Cortex of kidney (tissue), 1 donor: ENCODE measurements at places on chromosomes 1 and 21.

- no peak for DNase-seq
Observed at GRCh38 chr1:92583821-92584760, 97.4 kb upstream of the GFI1 start.

DNA sequence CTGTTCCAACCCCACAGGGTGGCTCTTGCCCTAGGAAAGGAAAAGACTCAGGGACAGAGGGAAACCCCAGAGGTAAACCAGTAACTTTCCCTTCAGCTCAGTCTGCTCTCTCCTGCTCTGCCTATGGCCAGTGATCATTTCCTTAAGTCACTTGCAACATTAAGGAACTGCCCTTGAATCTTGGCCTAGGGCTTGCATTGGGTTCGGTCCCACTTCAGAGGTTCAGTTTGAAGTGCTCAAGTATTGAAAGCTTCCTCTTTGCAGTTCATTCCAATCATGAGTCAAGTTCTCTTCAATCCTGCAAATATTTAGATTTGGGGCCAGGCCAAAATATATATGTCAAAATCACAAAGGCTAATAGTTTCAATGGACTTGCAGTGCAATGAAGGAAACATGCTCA is 97.7 kb upstream of the IRF2BP2 start:
- DNase-seq, result no peak

- DNase-seq, result no peak
Observed at GRCh38 chr1:58543260-58543659, 3.3 kb downstream of the OMA1 start.

GRCh38 chr1:78722947-78723346 is 73.3 kb downstream of the IFI44 start:
- DNase-seq, result no peak

- DNase-seq, result no peak
Observed at GRCh38 chr1:56531624-56532349, 47.6 kb downstream of the PLPP3 start.

DNA sequence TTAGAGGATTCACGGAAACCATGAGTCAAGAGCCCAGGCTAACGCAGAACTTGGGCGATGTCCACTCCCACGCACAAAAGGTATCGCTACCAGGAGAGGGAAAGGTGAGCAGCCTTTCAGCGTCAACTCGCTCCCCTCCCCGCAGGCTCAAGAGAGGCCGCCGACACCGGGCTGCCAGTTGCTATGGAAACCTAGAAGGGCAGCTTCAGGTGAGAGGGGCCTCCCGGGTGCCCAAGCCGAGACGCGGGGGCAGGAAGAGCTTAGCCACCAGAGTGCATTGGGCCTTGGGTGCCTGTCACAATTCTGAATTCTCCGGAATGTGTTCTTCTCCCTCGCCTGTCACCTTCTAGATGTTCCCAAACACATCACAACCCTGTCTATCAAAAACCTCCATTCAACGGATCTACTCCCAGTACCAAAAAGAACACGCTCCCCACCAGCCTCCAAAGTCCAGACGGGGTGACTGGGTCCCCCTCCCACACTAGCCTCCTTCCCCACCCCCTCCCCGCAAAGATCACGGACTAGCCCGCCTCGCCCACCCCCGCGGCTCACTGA is 694 bp downstream of the MEAF6 start:
- no peak for DNase-seq

GRCh38 chr1:100988121-100988520 is 37.5 kb downstream of the DPH5 start:
- DNase-seq, result no peak

- DNase-seq, result no peak
Observed at GRCh38 chr1:30052178-30052577, 671.2 kb downstream of the MATN1 start.
